ENCODE measurements at places on chromosomes 11 and 22. TPM values are rescaled to one million over a fixed set of nuclear protein-coding genes. Genes with fewer than 3 reads are reported as not detected.

Gene RAG2
- total RNA-seq: not detected

Gene KRTAP5-1
- not detected for total RNA-seq

Gene CDC42BPG
- total RNA-seq: 9.3 TPM

Gene OR10D3
- not detected for total RNA-seq

Gene HPS4
- total RNA-seq: 61.8 TPM

Gene SCGB1D2
- not detected for total RNA-seq

Gene TP53I11
- total RNA-seq: 229 TPM

Gene SYCE3
- total RNA-seq: not detected

Gene DDI1
- not detected for total RNA-seq

Gene PIWIL4
- 0.67 TPM for total RNA-seq

Gene OR51B2
- total RNA-seq: not detected

Gene FAM180B
- total RNA-seq: 0.20 TPM

Gene ACRV1
- not detected for total RNA-seq

All from B cell (primary cell).